ENCODE measurements at places on chromosomes 11 and 22.
A peak's percentile ranks its signal among the peaks of the same experiment; 100 is the strongest.

DNA sequence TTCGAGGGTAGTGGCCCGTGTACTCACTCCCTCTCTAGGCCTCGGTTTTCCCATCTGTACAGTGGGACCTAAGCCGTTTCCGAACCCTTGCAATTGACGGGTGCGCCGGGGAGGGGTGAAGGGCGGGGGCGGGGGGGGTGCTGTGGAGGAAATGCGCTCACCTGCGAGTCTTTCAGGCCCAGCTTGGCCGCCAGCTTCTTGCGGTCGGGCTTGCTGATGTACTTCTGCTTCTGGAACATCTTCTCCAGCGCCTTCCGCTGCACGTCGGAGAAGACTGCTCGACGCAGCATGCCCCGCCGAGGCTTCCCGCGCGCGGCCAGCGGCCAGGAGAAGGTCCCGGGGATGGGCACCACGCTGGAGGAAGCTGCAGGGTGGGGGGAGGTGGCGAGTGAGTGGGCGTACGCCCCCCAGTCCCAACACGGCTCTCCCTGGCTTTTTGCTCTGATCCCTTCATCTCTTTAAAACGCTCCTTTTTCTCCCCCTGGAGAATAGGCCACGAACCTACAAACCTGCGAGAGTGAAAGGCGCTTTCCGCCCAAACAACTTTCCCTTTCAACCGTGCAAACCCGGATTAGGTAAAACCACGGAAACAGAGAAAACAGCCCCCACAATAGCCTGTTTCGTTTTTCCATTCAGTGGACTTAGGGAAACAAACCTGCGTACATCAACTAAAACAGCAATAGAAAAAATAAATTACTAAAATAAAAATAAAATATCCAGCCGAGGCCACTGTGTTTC lies 3.2 kb downstream of the DBX1 start:
- no peak for DNase-seq

- no peak for DNase-seq
These were observed 2.9 kb upstream of the BID start for GRCh38 chr22:17777005-17777716.

DNA sequence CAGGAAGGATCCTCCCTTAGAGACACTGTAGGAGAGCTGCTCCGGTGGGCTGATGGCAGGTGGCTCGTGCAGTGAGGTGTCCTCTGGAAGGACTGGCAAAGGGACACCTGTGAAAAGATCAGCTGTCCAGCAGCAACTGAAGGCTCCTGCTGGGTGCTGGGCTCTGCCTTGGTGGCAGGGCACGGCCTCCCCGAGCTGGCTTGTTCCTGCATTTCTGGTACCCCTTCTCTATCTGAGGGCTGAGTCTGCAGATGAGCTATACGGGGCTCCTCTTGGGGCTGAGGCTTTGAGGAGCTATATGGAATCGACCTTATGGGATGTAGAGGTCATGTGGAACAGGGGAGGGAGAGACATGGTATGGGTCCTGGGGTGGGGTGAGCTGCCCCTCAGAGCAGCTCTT lies 875.8 kb downstream of the BRD1 start:
- no peak for DNase-seq

- peak; percentile 11 for DNase-seq
These were observed 3.2 kb downstream of the ARVCF start for GRCh38 chr22:20013382-20013871.

DNA sequence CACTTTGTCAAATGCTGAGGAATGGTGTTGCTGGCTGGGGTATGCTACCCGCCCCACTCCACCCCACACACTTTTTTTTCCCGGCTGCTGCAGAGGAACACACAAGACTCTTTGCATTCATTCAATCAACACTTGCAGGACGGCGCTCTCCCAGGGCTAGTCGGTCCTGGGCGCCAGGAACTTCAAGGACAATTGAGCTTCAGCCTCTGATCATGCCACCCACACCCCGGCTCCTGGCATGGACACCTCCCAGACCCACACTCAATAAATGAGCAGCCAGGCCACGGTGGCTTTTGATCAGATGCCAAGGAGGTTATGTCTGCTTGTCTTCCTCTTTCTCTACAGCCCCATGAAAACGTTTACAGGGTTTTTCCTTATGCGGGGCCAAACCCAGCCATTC lies 19.8 kb downstream of the TPST2 start:
- DNase-seq = no peak

- DNase-seq = peak; percentile 15
These were observed at the start of gene CDC42EP1 for GRCh38 chr22:37559901-37560607. Gene CDC42EP1, plus strand, starts transcription at chr22:37560480. Its CDS starts 5,870 bp downstream, at chr22:37566350.

DNA sequence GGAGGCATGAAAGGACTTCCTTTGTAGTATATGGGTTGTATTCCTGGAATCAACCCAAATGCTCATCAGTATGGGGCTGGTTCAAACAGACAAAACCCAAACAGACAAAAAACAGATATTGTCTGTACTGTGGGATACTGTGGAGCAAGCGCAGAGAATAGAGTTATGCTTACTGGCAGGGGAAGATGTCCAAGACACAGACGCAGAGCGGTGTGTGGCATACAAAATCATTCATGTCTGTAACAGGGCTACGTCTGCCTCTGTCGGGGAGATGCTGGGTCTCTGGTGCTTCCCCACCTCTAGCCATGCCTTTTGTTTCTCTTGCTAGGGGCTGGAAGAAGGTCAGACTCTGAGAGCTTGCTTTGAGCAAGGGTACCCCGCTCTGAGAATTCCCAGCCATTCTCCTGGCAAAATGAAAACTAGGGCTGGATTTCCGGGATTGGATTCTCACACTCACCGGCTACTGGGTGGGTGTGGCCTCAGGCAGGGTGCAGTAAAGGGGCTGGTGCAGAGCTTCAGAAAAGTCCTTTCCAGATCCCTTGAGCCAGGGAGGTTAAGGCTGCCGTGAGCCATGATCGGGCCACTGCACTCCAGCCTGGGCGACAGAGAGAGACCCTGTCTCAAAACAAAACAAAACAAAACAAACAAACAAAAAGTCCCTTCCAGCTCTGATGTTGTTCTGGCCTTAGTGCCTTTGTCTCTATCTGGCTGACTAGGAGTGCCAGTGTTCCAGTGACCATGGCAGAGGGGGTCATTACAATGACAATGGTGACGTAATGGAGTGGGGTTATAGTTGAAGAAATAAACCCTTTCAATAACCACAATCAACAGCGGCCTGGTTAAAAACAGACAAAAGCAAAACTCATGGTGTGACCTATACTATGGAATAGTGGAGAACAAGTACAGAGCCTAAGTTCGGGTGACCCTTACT lies 2.9 kb upstream of the ABCC8 start:
- no peak for DNase-seq

- peak; percentile 88 for DNase-seq
These were observed 83.1 kb downstream of the PTPRJ start for GRCh38 chr11:48063424-48063978.

DNA sequence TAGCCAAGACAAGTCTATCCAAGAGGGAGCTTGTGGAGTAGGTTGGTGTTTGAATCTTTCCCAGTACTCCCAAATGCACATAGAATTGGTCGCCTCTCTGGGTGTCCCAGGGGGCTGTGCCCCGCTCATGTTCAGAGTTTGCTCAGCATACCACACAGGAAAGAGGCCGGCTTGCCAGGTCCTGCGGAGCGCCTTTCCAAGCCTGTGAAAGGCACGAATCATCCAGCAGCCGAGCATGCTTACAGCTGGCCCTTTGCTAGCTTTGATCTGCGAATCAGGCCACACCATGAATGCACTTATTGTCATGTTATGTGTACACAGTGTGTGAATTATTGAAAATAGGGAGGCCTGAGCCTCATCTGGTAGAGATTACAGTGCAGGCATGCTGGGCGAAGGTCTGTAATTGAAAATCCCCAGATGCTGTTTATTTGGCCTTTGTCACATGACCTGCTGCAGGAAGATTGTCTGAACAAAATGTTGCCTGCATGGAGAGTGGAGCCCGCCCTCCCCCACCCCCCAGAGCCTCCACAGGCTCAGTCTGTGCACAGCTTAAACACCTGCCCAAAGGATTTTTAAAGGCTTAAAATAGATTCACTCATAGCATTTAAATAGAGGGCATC lies 163.3 kb upstream of the RASSF10 start:
- no peak for DNase-seq

- DNase-seq = no peak
These were observed 95.4 kb downstream of the GRAMD1B start for GRCh38 chr11:123525511-123525918.

DNA sequence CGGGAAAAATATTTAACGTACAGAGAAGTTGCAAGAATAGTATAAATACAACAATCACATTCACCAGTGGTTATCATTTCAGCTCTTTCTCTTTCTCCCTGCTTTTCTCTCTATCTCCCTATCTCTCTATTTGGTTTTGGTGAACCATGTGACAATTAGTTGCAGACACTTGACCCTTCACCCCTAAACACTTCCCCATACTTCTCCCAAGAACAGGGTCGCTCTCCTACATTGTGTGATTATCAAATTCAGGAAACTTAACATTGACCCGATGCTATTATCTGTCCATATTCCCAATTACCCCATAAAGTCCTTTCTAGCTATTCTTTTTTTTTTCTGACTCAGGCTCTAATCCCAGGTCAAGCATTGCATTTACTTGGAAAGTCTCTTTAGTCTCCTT lies 4.8 kb upstream of the CYB5R3 start:
- DNase-seq = no peak

DNA sequence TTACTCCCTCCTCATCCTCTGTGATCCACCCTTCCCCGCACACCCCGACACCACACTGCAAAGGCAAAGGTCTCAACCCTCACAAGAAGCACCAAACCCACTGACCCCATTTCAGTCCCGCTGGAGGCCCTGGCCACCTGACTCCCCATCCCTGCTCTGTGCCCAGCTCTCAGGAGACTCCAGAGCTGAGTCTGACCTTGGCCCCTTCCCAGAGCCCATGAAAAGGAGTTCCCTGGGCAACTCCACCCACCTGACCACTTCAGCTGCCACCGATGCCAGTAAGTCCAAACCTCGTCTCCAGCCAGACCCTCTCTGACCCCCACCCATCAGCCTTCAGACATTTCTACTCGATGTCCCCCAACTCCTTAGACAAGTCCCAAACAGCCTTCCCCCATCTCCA lies 45.5 kb downstream of the ARRB1 start:
- DNase-seq = no peak

DNA sequence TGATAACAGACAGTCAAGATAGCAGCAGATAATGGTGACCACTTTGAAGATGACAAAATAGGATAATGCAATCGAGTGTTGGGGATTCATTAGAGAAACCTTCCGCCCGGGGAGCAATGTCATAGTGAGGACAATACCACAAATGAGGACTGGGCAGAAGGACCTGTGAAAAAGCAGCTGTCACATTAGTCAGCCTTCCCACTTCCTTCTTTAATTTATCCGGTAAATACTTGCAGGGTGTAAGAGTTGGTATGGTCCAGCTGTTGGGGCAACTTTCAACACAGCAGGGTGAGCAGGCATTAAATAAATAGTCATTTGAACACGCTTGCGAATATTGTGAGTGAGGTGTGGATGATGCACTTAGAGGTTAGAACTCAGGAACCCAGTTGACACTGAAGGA lies 132.5 kb upstream of the KIRREL3 start:
- DNase-seq = no peak

DNA sequence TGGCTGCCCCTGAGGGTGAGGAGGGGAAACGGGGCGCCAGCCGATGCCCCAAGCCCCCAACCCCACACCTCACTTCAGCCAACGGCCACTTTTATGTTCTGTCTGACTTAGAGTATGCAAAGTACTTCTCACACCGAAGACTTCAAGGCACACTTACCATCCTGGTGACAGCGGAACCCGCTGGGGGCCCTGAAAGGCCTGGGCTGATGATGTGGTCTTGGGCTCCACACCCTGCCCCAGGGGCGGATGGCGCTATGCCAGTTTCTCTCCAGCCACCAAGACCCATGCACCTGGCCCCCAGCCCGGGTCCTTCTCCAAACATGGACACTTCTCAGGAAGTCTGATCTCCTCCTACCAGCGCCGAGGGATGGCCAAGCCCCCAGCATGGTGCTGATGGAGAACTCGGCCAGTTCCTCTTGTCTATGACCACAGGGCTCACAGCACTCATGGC lies 175.4 kb downstream of the CTTN start:
- DNase-seq = no peak

DNA sequence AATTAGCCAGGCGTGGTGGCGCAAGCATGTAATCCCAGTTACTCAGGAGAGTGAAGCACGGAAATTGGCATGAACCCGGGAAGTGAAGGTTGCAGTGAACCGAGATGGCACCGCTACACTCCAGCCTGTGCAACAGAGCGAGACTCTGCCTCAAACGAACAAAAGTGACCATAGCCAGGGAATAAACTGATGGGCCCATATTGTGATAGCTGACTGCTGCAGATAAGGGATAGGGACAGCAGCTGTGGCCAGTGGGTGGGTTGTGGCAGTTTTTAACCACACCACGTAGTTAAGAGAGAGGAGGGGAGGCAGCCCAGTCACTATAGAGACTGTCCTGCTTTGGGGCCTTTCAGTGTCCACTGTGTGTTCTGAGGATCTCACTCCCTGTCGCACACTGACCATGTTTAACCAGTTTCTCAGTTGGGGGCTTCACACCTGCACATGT lies 58.9 kb downstream of the PISD start:
- peak; percentile 36 for DNase-seq

GRCh38 chr11:121367001-121367843 lies 74.7 kb downstream of the SC5D start:
- DNase-seq = no peak

GRCh38 chr22:47300698-47301405 lies 538.4 kb downstream of the TBC1D22A start:
- DNase-seq = no peak

GRCh38 chr11:110955776-110956175 lies 243.5 kb upstream of the ARHGAP20 start:
- peak; percentile 73 for DNase-seq

GRCh38 chr11:132464003-132464342 lies 1068.3 kb downstream of the OPCML start:
- DNase-seq = no peak

- no peak for DNase-seq
These were observed 18.3 kb downstream of the SMCO4 start for GRCh38 chr11:93524858-93525257.

DNA sequence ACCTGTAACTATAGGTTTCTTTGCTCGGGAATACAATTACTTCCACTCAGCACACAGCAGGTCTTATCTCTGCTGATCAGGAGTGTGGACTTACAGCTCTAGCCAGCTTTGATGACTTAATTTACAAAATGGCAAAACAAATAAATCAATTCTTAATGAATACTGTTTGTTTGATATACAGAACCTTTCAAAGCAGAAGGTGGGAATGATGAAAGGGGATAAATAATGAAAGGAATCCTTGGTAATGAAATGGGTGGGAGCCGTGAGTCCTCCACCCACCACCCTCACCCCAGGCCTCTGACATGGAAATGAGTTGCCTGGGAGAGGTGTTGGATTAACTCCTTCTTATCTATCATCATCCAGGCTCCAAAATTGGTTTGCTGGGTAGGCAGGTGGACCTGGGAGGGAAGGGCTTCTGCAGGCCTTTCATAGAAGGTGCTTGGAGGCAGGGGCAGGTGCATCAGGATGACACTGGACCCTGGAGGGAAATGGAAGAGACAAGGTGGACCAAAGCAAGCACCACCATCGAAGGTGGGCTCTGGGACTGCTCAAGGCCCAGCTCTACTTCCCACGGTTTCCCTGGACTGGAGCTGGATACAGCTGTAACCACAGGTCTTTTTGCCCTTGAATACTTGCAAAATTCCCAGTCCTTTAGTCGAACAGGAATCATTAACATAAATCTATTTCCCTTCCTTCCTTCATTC lies 23.0 kb downstream of the POU2AF1 start:
- DNase-seq = no peak

Data from kidney glomerular epithelial cell (primary cell).